ENCODE measurements at places on chromosomes 13 and 19.

GRCh38 chr13:81745391-81745790, 1404.5 kb upstream of the SPRY2 start:
- DNase-seq, result no peak

GRCh38 chr19:38386971-38387549, 774 bp downstream of the GGN start:
- no peak for DNase-seq

GRCh38 chr19:3142292-3142670, 6.4 kb downstream of the GNA15 start:
- no peak for DNase-seq

- no peak for DNase-seq
These were observed 89.7 kb downstream of the AKAP11 start for GRCh38 chr13:42361701-42362100.

- DNase-seq, result peak; percentile 98
These were observed 12.9 kb downstream of the OR7C2 start for GRCh38 chr19:14954071-14954655.

- DNase-seq, result no peak
These were observed 27.6 kb upstream of the GTF2F2 start for GRCh38 chr13:45092663-45093062.

GRCh38 chr19:51131780-51132680, 7.3 kb downstream of the SIGLEC9 start:
- DNase-seq, result no peak

- DNase-seq, result no peak
These were observed 14.1 kb downstream of the HSH2D start for GRCh38 chr19:16157601-16158000.

- no peak for DNase-seq
These were observed 7.0 kb upstream of the WBP4 start for GRCh38 chr13:41054212-41054877.

DNA sequence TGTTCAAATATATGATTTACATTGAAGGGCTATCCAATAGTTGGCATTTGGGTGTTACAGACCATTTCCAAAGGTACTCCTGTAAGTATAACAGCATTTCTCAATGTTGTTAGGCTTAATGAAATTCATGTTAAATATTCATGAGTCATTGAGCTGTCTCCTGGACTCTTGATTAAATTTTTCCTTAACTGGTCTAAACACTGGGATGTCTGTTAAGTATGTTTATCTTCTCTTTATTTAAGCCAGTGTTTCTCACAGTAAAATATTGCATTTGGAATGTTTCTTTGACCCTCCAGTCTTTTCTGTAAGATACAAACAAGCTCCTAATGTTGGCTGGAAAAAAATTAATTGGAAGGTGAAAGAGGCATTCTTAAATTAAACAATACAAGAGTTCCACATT, 402.5 kb upstream of the HTR2A start:
- DNase-seq, result no peak

GRCh38 chr13:113231306-113232207, 22.1 kb downstream of the CUL4A start:
- DNase-seq, result no peak

DNA sequence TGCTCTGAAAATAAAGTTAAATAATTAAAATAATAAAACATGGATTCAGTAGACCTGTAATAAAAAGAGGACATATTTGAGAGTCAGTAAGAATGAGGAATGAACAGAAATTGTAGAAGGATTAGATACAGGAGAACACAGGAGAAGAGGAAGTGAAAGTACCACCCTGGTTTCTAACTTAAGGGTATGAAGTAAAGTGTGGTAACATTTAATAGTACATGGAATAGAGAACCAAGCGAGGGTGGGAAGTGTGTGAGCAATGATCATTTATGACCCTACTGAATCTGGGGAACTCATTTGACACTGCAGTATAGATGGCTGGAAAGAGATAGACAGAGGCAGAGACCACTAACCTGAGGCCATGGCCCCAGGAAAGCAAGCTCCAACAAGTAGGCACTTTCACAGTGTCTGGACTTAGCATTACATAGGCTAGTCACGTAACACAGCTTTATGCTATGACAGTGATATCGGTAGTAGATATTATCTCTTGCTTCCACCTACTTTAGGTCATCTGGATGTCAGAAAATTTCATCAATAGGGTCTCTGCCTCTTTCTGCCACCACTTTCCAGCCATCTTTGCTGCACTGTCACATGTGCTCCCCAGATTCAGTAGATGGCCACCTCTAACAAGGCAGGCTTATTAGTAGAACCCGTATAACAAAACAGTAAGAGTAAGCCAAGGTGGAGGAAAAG, 633.9 kb upstream of the MIR17HG start:
- DNase-seq, result no peak

GRCh38 chr19:42292042-42292960, 9.6 kb upstream of the PRR19 start:
- DNase-seq, result no peak

GRCh38 chr13:99542788-99543406, 41.6 kb downstream of the TM9SF2 start:
- DNase-seq, result no peak

GRCh38 chr19:3125900-3126524, 9.8 kb upstream of the GNA15 start:
- DNase-seq, result peak; percentile 95

DNA sequence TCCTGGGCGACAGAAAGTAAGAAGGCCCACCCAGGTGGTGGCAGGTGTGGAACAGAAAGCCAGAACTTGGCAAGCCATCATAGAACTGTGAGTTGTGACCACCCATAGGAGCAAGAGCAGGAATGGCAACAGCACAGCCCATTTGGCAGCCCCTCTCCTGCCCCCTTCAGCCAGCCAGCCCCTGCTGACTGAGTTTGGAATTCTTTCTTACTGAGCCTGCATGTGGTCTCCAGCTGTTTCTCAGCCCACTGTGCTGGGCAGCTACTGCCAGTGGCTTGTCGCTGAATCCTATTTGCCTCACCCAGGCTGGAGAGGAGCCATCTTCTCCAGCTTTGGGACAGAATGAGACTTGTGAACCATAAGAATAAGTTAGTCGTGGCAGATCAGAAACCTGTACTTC, 28.3 kb downstream of the CNMD start:
- DNase-seq, result peak; percentile 50

- peak; percentile 86 for DNase-seq
These were observed 33.2 kb downstream of the RASA3 start for GRCh38 chr13:114099191-114099590.

DNA sequence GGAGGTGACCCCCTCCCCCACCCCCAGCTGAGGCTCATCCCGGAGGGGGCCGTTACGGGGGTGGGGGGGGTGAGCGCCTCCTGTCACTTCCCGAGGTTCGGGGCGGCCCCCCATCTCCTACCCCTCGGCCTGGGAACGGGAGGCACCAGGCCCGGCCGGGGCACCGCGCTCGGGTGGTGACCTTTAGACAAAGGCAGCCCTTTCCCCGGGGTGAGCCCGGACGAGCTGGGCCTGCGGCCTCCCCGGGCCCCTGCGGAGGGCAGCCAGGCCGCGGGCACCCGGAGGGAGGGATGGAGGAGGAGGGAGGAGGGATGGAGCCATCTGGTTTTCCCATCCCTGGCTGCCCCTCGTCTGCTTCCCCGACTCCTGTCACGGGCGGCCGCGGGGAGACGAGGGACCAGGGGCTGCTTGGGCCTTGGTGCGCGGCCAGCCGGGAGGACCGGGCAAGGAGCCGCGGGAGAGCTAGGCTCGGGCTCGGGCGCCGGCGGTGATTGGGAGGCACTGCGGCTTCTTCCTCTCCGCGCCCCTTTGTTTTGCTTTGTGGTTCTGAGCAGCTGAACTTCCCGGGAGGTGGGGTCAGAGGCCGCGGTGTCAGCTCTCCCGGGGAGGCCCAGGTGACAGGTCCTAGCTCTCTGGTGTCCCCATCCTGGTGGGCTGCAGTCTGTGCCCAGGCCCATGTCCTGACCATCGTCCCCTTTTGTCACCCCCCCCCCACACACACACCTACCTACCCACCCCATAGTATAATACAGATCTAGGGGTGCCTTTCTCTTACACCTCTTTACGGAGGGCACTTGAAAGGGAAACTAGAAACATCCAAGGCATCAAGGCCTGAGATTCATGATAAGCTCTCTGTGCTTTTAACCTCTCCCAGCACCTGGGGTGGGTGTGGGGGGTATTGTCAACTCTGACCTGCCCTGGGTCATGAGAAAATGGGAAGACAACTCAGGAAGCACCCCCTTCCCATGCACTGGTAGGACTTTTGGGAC, 1.3 kb downstream of the BICRA start:
- peak; percentile 53 for DNase-seq

DNA sequence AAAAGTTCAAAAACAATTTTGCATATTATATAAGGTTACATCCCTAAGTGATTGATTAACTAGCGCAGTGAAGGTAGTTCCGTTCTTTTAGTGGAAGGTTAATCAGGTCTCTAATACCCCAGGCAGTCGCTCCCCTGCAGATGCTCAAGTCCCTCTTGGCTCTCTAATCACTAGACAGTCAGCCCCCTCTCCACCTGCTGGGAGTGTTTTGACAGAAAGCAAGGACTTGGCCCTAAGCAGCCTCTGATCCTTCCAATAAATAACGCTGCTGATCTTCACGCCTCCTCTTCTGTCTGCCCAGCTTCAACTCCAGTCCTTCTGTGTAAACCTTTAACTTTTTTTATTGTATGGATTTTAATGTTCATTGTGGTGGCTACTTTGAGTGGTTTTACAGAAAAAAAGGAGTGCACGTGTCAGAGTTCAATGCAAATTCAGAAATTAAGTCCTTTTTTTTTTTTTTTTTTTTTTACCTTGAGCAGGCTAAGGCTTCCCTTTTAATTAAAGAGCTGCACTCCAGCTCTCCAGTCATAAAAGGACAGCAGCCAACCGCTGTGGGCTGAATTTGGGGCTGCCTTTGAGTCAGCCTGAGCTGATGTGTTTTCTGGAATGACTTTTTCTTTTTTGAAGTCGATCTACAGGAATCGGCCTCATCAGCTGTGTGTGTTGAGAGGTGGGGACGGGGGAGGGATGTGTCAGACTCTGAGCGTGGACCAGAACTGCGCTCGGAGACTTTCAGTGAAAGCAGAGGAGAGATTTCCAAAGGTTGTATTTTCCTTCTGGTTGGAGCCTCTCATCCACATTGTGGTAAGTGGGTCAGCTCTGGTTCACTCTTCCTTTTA, 33.8 kb upstream of the MYO16 start:
- DNase-seq, result no peak

DNA sequence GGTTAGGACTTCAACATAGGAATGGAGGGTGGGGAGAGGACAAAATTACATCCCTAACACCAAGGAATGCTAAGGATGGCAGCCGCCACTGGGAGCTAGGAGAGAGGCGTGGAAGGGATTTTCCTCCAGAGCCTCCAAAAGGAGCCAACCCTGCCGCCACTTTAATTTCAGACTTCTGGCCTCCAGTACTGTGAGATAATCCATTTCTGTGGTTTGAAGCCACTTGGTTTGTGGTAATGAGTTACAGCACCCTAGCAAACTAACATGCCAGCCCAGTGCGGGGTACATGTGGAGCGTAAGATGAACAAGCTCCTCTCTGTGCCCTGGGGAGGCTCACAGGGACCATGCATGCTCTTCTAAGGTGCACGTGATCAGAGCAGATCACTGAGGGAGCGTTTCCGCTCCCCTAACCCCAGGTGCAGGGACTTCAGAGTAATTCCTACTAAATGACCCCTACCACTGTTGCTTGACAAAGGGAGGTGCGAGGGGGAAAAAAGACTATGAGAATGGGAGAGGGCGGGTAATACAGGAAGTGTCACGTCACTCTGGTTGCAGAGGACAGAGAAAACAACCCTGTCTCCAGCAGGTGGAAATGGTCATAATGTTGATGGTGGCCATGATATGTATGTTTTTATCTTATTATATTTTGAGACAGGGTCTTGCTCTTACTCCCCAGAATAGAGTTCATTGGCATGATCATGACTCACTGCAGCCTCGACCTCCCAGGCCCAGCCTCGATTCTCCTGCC, 12.0 kb downstream of the FPR1 start:
- DNase-seq, result no peak

DNA sequence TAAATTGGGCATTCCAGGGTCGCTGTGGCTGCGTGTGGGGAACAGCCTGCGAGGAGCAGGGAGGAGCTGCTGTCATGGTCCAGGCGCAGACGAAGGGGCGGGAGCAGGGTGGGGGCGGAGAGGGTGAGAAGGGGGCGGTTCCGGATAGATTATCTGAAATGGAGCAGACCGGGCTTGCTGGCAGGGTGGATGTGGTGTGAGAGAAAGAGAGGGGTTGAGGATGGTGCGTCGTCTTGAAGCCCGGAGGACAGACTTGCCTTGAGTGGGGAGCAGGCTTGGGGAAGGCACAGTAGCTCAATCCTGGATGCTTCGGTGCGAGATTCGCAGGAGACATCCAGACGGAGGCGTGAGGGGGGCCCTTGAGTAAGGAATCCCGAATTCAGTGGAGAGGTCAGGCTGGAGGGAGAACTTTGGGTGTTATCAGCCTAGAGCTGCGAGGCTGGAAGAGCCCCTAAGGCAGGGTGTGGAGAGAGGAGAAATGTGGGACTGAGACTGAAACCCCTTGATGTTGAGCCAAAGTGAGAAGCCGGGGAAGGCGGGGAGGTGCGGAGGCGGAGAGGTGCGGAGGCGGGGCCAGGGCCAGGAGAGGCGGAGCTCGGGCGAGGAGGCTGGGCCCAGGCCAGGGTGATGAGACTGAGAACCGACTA, 40.6 kb downstream of the DPF1 start:
- peak; percentile 82 for DNase-seq

DNA sequence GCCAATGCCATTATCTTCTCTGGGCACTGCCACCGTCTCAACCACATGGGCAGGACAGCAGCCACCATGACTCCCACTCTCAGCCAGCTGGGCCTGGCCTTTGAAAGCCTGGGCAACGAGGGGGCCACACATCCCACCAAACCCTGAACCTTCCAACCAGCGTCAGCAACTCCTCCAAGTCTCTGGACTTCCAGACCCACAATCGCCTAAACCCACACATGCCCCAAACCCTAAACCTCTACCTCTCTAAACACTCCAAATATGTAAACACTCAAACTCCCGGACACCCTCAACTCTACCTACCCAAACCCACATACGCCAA, 949 bp downstream of the C3 start:
- no peak for DNase-seq

DNA sequence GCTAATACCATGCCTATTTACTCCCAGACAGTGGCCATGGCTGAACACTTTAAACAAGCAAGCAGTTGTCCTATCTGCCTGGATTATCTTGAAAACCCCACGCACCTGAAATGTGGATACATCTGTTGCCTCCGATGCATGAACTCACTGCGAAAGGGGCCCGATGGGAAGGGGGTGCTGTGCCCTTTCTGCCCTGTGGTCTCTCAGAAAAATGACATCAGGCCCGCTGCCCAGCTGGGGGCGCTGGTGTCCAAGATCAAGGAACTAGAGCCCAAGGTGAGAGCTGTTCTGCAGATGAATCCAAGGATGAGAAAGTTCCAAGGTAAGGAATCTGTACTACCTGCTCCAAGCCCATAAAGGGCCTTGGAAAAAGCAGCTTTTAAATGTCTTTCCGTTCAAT, 8.6 kb downstream of the RFPL4AL1 start:
- no peak for DNase-seq

- DNase-seq, result no peak
These were observed 55.8 kb downstream of the C1QTNF9 start for GRCh38 chr13:24365191-24365590.

- no peak for DNase-seq
These were observed 7.7 kb downstream of the AP1M1 start for GRCh38 chr19:16205205-16206045.

Measured in H9 (cell line).